ENCODE measurements at places on chromosomes 2 and 18. TPM values are rescaled to one million over a fixed set of nuclear protein-coding genes. Genes with fewer than 3 reads are reported as not detected.

MARCHF4 gene
- 0.52 TPM for total RNA-seq

AOX1 gene
- total RNA-seq: 75.0 TPM

- DNase-seq: no peak
Observed at GRCh38 chr2:103809415-103809814, 1044.5 kb upstream of the POU3F3 start.

DNA sequence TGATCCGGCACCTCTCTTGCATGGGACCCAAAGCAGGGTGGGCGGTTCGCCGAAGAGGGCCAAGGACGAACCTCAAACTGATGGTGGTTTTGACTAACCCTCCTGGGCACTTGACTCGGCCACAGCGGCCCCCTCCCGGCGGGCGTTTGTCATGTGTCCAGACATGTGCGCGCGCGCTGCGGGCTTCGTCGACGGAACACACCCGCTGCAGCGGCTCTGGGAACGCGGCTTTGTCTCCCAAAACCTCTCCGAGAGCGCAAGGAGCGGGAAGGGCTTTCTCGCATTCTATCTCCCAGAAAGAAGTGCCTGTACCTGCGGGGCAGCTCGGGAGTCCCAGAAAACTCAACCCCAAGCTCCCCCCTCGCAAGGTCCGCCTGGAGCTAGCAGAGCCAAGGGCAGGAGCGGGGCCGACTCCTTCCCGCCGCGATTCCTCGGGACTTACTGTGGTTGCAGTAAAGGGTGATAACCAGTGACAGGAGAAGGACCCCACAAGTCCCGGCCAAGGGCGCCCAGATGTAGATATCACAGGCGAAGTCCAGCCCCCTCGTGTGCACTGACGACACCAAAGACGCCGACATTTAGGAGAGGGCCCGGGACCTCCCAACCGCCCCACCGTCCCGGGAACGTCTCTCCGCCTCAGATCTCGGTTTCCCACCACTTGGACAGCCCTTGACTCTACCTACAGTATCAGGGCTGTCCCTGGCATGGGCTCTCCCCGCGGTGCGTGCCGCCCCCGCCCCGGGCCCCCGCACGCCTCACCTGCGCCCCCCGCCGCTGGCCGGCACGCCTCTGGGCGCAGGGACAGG, 1.6 kb downstream of the CD8A start:
- DNase-seq: no peak

DNA sequence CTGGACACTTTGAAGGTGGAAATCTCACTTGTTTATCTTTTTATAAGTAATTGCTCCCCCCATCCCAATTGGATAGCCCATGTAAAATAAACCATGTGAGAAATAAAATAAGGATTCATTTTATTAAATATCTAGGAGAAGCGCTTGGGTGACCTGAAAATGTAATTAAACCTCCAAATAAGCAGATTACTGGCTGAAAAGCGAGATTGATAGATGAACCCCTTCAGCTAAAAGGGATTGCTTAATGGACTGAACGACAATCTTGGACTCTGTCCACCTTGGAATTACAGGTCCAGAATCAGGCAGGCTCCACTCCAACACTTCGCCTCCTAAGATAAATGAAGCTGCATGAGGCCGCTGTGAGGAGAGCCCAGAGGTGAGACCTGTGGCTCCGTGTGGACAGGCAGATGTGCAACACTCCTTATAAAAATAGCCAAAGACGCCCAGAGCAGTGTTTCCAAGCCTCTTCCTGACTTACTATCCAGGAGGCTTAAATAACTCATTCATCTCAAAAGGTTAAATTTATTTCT, 441.5 kb downstream of the MTX2 start:
- no peak for DNase-seq

GRCh38 chr2:231483398-231484329, 19.4 kb upstream of the NCL start:
- DNase-seq: no peak

DNA sequence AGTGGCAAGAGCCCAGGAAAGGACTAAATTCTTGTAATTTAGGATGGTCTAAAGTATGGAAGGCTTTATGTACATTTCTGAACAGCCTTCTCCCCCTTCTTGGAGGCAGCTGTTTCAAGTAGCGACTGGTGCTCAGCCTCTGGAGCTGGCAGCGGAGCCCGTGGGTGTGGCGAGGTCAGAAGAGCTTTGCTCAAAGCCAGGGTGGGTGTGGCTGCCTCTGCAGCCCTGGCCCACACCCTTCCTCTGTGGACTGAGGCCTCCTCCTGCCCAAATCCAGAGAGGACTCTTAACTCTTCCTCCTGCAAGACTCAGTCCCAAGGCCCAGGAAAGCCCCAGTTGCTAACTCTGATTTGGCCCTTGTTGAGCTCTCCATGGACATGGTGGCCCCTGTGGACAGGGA, 202.1 kb upstream of the REV1 start:
- DNase-seq: no peak

GRCh38 chr2:85602476-85603234, at the start of gene TMEM150A:
TSS of gene TMEM150A (minus strand) at chr2:85602698. CDS start at chr2:85601948, 750 bp downstream.
- peak; percentile 95 for DNase-seq

DNA sequence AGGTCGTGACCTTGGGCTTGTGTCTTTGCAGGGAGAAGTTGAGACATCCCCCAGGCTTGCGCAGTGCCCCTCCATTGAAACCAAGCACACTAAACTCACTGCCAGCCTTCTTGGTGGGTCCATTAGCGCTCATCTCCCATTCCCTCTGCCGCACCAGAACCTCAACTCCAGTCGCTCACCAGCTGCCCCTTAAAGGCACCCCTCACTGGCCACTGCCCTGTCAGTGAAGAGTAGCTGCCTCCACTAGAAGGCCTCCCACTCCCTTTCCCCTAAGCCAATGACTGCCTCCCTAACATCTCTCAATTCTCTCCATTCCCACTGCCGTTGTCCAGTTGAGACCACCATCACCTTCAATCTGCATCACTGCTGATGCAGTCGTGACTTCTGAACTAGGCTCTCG, 114.8 kb upstream of the EPC2 start:
- DNase-seq: no peak

DNA sequence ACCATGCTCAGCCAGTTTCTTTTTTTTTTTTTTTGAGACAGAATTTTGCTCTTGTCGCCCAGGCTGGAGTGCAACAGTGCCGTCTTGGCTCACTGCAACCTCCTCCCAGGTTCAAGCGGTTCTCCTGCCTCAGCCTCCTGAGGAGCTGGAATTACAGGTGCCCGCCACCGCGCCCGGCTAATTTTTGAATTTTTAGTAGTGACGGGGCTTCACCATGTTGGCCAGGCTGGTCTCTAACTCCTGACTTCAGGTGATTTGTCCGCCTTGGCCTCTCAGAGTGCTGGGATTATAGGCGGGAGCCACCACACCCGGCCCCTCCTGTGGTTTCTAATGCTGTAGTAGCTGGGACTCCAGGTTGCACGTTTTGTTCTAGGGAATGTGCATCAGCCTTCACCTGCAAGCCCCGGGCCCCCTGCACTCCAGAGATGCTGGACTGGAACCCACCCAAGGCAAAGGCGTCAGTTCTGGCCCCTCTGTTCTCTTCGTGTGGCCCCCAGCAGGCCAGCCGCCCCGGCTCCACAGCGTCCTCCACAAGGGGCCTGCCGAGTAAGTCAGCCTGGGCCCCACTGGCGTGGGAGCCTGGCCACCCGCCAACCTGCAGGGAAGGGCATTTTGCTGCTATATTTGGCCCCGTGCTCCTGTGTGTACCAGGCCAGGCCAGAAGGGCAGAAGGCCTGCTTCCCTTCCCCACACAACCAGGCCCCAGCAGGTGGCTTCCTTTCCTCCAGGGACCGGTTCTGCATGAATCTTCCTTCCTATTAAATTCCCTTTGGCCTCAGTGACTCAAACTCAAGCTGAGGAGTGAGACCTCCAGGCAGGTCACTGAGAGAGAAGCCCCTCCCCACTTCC, 25.7 kb upstream of the B3GNT7 start:
- DNase-seq: no peak
